ENCODE measurements at places on chromosomes 6 and 20.

DNA sequence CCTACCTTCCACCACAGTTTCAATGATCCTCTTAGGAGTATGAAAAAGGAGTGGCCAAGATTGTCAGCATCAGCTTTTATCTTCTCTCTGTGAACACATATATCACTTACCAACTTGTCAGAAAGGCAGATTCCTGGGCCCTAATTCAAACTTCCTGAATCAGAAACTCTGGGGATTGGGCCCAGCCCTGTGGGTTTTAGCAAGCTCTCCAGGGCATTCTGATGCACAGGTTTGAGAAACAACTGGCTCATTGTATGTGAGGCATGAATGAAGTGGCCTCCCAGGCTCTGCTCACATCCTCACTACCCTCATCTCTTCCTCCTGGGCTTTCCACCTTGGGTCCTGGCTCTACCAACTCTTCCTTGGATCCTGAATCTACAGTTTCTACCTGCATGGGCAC, 13.2 kb upstream of the THBD start:
- DNase-seq, result no peak

DNA sequence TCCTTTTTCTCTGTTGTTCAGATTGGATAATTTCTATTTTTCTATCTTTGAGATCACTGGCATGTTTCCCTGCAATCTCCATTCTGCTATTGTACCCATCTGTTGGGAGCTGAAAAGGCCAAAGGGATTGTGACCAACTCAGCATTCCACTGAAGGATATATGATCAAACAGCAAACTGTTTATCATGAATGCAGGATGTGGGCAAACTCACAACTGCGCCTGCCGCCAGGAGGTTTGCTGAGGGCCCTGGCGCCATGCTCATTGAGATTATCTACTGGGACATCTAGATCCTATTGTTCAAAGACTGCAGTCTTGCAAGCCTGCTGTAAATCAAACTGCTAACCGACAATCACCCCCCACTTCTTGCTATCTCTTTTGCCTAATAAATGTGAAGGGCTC, 3.8 kb upstream of the FKBP1A start:
- DNase-seq, result no peak

GRCh38 chr6:165618241-165618640, 44.8 kb downstream of the PDE10A start:
- DNase-seq, result no peak

DNA sequence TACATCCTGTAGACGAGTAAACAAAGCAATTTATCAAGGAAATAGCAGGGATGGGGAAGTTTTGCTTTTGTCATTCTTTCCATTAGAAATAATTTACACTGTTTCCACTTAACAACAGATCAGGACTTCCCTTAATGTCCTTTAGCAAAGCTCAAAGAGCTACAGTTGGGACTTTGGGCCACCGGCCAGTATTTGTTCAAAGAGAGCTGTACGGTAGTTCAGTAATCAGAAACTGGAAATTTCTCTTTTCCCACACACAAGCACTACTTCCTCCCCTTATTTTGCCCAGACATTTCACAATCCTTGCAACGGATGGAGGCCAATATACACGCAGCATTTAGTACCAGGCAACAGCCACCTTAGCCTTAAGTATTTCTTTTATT, 12.1 kb upstream of the HINT3 start:
- DNase-seq, result no peak

GRCh38 chr6:125906158-125906998, 50.2 kb upstream of the HINT3 start:
- DNase-seq, result no peak

Data from NCI-H510A (cell line).